ENCODE measurements at places on chromosomes 2 and 18. TPM values are rescaled to one million over a fixed set of nuclear protein-coding genes. Genes with fewer than 3 reads are reported as not detected.

MAL gene
- not detected for total RNA-seq

MARCHF7 gene
- 93.9 TPM for total RNA-seq

ABCB6 gene
- total RNA-seq = 26.6 TPM

MORN2 gene
- 15.0 TPM for total RNA-seq

MALL gene
- total RNA-seq = 114 TPM

SERPINB4 gene
- not detected for total RNA-seq

RBMS1 gene
- 93.3 TPM for total RNA-seq

RBM43 gene
- 6.5 TPM for total RNA-seq

ZNF397 gene
- 5.1 TPM for total RNA-seq

- no peak for DNase-seq
These were observed 82.8 kb downstream of the TMEM17 start for GRCh38 chr2:62423235-62423634.

- DNase-seq = no peak
These were observed 767 bp upstream of the NPPC start for GRCh38 chr2:231926761-231927565.

GRCh38 chr2:96528700-96529375 is 7.7 kb upstream of the ARID5A start:
- no peak for DNase-seq

DNA sequence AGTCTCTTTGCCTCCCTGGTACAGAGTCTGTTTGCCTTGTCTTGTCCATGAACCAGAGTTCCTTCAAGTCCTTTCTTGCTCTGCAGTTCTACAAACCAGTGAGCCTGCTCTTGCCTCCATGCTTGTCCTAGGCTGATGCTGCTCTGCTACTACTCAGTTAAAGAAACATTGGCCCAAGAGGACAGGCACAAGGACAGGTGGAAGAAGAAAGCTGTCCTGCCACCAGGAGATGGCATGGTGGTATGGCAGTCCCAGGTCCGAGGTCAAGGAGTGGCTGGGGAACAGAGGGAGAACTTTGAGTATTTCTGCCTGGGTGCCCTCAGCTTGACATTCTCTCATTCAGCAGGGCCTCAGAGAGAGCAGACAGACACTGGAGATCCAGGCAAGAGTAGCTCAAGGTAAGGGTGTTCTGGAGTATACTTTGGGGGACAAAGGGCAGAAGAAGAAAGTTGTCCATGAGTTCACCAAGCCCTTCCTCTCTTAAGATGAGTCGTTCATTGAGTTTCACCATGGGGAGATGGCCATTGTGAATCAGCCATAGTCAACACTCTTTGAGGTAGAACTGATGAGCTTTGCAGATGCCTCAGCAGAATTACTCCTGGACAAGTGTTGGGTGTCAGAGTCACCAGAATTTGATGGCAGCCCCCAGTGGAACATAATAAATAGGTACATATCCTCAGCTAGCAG is 20.4 kb downstream of the TTC32 start:
- no peak for DNase-seq

GRCh38 chr2:148720501-148721001 is 76.0 kb downstream of the EPC2 start:
- no peak for DNase-seq

DNA sequence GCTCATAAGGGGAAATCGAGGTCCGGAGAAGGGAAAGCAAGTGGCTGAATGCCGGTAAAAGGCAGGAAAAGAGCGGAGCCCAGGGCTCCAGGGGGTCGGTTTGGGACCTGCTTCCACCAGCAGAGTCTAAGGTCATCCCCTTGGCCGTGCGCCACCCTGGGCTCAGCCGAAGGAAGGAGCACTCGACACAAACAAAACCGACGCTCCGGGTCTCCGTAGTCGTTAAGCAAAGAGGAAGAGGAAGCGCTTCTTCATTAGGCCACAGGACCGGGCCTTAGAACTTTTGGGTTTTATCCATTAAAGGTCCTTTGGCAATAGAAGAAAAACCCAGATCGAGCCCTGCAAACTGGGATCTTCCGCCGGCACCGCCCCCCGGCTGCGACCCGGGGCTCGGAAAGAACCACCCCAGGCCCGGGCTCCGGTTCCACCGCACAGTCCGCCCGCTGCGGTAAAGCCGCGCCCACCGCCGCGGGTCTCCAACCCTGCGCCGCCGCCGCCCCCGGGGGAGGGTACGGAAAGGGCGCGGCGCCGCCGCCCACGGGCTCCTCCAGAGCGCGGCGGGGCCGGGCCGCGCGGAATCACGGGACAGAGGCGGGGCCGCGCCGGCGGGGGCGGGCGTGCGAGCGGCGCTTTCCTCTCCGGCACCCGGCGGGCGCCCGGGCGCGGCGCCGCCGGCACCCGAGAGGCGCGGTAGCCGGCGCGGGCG is at the start of gene TTL:
TSS of gene TTL (plus strand) at position 629 of the 706 bp plus-strand sequence. CDS start 189 bp downstream, outside the sequence.
- DNase-seq = peak; percentile 54

- DNase-seq = no peak
These were observed 79.7 kb upstream of the IGFBP5 start for GRCh38 chr2:216775043-216775453.

DNA sequence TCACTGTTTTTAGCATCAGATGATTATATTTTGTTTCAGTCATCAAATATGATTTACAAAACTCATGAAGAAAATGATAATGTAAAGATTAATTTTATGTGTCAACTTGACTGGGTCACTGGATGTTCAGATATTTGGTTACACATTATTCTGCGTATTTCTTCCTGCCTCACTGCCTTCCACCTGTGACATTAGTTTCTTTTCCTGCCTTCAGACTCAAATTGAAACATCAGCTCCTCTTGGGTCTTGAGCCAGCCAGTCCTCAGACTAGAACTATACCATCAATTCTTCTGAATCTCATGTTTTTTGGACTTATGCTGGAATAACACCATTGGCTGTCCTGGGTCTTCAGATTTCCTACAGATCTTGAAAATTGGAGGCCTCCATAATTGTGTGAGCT is 96.7 kb downstream of the ZNF385B start:
- no peak for DNase-seq

DNA sequence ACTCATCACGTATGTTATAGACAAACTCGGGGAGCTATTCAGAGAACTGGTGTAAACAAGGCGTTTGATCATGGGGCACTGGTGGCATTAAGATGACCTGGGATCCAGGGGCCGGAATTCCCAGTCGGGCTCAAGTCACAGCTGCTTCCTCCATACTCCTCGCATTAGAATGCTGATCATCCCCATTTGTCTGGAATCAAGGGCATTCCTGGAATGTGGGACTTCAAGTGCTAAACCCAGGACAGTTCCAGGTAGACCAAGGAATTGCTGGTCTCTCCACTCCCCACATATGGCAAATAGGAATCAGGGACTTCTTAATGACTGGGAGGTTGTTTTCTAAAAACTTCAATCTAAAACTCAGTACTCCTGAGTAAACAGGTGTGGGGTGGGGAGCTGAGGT is 355.7 kb upstream of the RAB6C start:
- DNase-seq = no peak

DNA sequence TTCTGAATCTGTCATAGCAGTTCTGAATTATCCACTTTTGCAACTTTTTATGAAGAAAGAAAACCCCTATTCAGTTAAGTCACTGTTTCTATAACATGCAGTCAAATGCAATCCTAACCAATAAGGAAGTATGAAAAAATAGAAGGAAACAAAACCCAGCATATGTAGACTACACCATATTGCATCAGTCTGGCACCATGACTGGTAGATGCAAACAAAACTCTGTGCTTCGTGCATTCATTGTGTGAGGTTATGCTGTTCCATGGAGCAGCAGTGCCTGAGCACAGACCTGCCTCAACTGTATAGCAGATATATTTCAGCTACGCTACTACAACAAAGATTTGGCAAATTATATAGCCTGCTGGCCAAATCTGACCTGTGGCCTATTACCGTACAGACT is 325.5 kb downstream of the LRP1B start:
- DNase-seq = no peak

- no peak for DNase-seq
These were observed 76.2 kb downstream of the WDR7 start for GRCh38 chr18:56727399-56727798.

DNA sequence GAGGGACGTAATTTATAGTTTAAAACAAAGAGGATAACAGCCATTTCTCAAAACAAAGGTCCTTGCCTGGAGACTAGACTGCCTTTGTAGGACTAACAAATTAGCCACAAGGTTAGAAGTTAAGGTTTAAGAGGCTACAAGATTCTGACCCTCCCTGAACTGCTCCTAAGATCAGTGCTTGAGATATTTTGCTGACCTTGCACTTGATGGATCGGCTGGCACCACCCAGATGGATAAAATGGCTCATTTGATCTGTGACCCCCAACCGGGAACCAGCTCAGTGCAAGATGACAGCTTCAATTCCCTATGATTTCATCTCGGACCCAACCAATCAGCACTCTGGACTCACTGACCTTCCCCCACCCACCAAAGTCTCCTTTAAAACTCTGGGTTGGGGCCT is 3.7 kb upstream of the STARD7 start:
- DNase-seq = no peak

GRCh38 chr2:59288771-59289170 is 1047.6 kb upstream of the FANCL start:
- DNase-seq = no peak

DNA sequence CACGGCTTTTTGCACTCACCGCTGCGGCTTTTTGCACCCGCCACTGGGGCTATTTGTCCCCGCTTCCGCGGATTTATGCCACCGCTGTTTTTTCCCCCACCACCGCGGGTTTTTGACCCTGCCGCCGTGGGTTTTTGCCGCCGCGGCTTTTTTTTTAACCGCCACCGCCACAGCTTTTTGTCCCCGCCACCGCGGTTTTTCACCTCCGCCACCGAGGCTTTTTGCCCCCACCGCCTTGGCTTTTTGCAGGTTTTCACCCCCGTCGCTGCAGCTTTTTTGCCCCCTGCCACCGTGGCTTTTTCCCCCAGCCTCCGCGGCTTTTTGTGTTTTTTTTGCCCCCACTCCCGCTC is 2796.7 kb upstream of the TEKT4 start:
- no peak for DNase-seq

GRCh38 chr2:232521959-232522622 is 1.9 kb downstream of the PRSS56 start:
- DNase-seq = peak; percentile 10

- no peak for DNase-seq
These were observed 196.0 kb downstream of the TMEM163 start for GRCh38 chr2:134522496-134523455.

- DNase-seq = peak; percentile 74
These were observed 25.7 kb downstream of the SRBD1 start for GRCh38 chr2:45585267-45585861.

DNA sequence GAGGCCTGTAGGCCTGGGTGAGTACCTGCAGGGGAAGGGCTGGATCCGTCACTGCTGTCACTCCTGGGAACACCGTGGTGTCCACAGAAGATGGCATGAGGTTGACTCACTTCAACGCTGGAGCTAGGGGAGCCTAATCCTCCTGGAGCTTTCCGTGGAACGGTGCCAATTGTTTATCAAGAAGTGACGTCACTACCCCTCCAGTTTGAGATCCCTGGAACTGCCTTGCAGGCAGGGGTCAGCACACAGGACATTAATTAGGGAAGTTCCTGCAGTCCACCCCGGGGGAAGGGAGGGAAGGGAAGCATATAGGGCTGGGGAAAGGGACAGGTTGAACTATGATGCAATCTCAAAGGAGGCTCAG is 408.6 kb downstream of the GALR1 start:
- no peak for DNase-seq

All from endothelial cell of umbilical vein (primary cell).